ENCODE measurements at places on chromosomes 5 and 9. TPM values are rescaled to one million over a fixed set of nuclear protein-coding genes. Genes with fewer than 3 reads are reported as not detected.

GFI1B gene
- total RNA-seq = not detected

DNA sequence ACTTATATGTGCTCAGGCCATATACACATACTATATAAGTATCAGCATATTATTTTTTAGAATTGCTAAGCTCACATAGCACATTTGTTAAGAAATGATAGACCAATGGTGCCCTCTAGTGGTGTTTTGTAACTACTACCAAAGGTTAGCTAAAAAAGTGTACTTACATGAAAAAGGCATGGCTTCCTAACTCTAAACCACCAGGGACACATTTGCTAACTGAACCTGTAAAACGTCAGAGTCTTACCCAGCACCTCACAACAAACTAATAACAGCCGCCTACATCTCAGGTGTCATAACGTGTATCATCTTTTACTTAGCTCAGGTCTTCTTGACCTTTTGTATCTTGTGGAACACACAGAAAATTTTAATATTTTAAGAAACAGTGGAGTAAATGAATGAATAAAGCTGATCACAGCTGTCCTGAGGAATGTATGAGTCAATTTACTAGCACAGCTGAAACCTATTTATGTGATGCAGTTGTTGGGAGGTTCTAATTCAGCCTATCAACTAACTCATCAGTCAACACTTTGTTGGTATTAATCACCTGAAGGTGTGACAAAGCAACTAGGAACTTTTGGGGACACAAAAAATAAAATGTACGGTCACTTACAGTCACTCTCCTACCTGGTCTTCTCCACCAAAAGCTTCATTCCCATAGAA lies 72.9 kb downstream of the BAAT start:
- DNase-seq = peak; percentile 87
- no peaks in the 10 kb centered on the region for H3K27me3 ChIP-seq
- peaks cover 18% of the 10 kb centered on the region for H3K4me1 ChIP-seq
- H3K4me3 ChIP-seq = no peak overlapping the region

DNA sequence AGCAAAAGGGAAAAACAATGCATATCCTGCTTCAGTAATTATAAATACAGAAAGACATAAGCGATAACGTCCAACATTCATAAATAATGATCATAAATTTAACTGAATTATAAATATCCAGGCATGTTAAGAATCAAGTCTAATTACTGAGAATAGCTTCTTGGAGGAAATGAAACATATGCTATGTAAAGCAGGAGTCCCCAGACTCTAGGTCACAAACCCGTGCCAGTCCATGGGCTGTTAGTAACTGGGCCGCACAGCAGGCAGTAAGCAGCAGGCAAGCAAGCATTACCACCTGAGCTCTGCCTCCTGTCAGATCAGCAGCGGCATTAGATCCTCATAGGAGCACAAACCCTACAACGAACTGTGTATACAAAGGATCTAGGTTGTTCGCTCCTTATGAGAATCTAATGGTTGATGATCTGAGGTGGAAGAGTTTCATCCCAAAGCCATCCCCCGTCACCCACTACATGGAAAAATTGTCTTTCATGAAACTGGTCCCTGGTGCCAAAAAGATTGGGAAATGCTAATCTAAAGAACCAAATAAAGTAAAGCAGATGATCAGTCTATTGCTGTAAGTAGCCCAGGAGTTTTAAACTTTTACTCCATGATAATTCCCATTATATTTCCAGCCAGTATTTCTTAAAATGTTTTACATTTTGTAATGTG lies 50.4 kb downstream of the CERT1 start:
- DNase-seq = no peak
- no peaks in the 10 kb centered on the region for H3K36me3 ChIP-seq
- H3K4me3 ChIP-seq = no peak overlapping the region
- H3K4me1 ChIP-seq = peaks cover 26% of the 10 kb centered on the region

DNA sequence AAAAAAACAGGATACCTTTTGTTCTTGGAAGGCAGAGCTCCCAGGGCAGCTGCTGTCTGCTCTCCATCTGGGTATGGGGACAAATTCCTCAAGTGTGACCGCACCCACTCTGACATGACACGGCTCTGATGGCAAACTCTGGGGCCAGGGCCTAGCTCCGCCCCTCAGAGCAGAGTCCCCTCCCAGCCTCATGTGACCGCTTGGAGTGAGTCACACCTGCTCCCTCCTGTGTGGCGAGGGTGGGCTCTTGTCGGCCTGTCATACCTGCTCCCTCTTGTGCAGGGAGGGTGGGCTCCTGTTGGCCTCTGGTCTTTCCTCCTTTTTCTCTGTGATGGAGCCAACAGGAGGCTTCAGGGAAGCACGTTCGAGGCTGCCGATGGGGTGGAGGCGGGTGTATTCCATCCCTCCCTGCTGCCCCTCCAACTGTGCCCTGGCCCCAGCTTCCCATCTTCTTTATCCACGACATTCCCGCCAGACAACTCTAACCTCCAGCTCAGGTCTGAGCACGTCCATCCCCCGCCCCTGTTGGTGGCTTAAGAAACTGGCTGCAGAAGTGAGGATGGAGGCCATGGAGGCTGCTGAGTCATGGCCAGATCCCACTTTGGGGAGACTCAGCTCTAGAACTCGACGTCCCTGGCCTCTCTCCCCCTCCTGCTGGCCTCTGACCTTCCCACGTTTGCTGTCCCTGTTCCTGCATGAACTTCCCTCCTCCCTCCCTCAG lies 65.3 kb downstream of the OLFM1 start:
- peak overlapping the region; percentile 95 for H3K27ac ChIP-seq
- H3K36me3 ChIP-seq = peaks cover 11% of the 10 kb centered on the region
- peak; percentile 85 for DNase-seq
- peaks cover 42% of the 10 kb centered on the region for H3K4me1 ChIP-seq
- H3K4me3 ChIP-seq = peak overlapping the region; percentile 46
- no peaks in the 10 kb centered on the region for H3K27me3 ChIP-seq

DNA sequence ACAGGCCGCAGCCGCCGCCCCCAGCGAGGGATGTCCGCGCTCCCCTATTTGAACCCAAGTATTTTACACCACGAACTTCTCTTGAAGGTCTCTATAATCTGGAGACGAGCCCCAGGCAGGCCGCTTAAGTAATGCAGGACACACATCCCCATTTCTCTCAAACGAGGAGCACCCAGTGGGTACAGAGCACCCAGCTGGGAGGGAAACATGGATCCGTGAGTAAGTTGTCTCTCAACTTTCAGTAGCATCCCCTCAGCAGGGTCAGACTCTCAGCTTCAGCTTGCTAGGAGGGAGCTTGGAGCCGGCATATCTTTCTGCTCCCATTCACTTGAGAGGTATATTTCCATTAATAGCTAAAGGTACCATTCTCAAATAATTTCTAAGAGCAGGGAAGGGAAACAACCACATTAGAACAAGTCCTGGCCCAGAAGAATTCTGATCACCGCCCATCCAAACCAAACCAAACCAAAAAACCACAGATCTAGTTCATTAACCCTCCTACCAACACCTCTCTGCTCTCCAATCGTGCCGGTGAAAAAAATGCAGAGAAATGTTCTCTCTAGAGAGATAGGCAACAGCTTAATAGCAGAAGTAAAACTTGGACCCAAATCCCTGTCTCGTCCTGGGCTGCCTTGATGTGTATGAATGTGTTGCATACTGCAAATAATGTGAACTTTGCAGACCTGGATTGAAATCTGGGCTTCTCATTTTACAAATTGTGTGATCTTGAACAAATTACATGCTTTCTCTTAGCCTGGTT lies 910 bp downstream of the TDRD7 start:
- DNase-seq = no peak
- peaks cover 5% of the 10 kb centered on the region for H3K27me3 ChIP-seq
- no peaks in the 10 kb centered on the region for H3K4me1 ChIP-seq
- peak overlapping the region; percentile 82 for H3K4me3 ChIP-seq
- H3K36me3 ChIP-seq = no peaks in the 10 kb centered on the region
- H3K27ac ChIP-seq = no peak overlapping the region

- H3K4me1 ChIP-seq = no peaks in the 10 kb centered on the region
- no peaks in the 10 kb centered on the region for H3K36me3 ChIP-seq
- no peaks in the 10 kb centered on the region for H3K27me3 ChIP-seq
- H3K4me3 ChIP-seq = no peak overlapping the region
Observed at GRCh38 chr9:74478606-74479005, 18.5 kb upstream of the RORB start.

DNA sequence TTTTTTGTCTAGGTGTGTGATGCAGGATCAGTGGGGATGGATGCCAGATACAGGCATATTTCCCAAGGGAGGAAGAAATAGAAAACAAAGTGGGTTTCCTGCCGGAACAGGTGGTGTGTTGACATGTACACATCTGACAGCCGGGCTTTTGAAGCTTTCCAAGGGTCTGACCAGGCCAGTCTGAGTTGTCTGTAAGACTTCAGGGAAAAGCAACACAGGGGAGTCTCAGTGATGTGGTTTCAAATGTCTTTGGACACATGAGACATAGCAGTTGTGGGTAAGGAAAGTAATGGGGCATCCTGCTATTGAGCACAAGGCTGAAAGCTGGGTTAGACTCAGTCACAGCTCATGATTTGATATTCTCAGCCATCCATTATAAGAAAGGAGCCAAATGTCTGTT lies 274.9 kb downstream of the PIK3R1 start:
- no peak overlapping the region for H3K27ac ChIP-seq
- no peaks in the 10 kb centered on the region for H3K4me1 ChIP-seq
- no peak overlapping the region for H3K4me3 ChIP-seq
- H3K27me3 ChIP-seq = no peaks in the 10 kb centered on the region

GDA gene
- total RNA-seq = not detected

CEMIP2 gene
- 31.8 TPM for total RNA-seq

CXXC5 gene
- total RNA-seq = 57.2 TPM

GRCh38 chr9:24846248-24846912 lies 300.7 kb upstream of the IZUMO3 start:
- H3K4me1 ChIP-seq = no peaks in the 10 kb centered on the region
- no peak for DNase-seq
- H3K4me3 ChIP-seq = no peak overlapping the region
- H3K27me3 ChIP-seq = no peaks in the 10 kb centered on the region

RNF180 gene
- total RNA-seq = 0.67 TPM

CDH9 gene
- not detected for total RNA-seq

IFNA2 gene
- total RNA-seq = not detected

F2RL2 gene
- total RNA-seq = 14.0 TPM

DNA sequence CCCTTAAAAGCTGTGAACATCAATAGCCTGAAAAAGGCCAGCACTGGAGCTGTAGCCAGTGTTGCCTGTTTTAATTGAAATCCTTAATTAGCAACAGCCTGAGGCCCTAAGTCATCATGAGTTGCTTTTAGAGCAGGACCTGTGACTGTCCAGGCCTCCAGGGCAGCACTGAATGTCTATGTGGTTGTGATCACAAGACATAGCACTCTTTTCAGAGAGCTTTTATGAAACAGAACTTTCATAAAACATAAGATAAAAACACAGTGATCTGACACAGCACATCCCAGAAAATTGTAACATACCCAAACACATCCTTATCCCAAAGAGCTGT lies 85.5 kb upstream of the MYO10 start:
- no peaks in the 10 kb centered on the region for H3K27me3 ChIP-seq
- peak overlapping the region; percentile 51 for H3K27ac ChIP-seq
- no peak overlapping the region for H3K4me3 ChIP-seq

- H3K36me3 ChIP-seq = no peaks in the 10 kb centered on the region
- no peaks in the 10 kb centered on the region for H3K4me1 ChIP-seq
- no peak overlapping the region for H3K4me3 ChIP-seq
- no peak overlapping the region for H3K27ac ChIP-seq
- DNase-seq = no peak
Observed at GRCh38 chr5:139494832-139495231, 12.3 kb upstream of the STING1 start.

RNF224 gene
- total RNA-seq = 0.17 TPM
